ENCODE measurements at places on chromosomes 4 and X.

DNA sequence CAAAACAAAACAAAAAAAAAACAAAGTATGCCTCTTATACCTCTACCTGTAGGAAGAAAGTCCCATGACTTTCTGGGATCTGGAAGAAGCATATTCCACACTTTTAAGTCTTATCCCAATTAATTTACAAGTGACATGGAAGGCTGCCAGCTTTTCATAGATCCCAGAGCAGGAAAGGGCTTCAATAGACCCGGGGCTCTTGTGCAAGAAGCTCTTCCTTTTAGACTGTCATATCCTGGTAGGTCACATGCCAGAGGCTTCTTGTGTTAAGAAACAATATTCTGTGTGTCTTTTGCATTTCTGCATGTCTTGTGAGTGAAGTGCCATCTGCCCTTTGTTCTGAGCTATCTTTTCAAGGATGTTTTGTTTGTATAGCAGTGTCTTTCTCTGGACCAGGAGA is 84.4 kb upstream of the PHOX2B start:
- DNase-seq: no peak

DNA sequence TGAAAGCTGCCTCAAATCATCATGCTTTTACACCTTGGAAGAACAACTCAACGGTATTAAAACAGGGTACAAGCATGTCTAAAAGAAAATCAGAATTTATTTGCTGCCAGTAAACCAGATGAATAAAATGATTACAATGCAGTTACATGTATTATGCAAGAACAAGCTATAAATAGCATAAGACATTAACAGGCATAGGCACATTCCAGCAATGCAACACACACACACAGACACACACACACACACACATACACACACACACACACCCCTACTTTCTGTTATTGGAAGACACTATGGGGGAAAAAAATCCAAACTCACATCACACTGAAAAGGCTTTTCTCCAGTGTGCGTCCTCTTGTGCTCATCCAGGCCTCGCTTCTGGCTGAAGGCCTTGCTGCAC is 212.5 kb downstream of the PRDM5 start:
- DNase-seq: no peak

GRCh38 chr4:180434131-180434895 is 1808.9 kb upstream of the TENM3 start:
- peak; percentile 1 for DNase-seq

DNA sequence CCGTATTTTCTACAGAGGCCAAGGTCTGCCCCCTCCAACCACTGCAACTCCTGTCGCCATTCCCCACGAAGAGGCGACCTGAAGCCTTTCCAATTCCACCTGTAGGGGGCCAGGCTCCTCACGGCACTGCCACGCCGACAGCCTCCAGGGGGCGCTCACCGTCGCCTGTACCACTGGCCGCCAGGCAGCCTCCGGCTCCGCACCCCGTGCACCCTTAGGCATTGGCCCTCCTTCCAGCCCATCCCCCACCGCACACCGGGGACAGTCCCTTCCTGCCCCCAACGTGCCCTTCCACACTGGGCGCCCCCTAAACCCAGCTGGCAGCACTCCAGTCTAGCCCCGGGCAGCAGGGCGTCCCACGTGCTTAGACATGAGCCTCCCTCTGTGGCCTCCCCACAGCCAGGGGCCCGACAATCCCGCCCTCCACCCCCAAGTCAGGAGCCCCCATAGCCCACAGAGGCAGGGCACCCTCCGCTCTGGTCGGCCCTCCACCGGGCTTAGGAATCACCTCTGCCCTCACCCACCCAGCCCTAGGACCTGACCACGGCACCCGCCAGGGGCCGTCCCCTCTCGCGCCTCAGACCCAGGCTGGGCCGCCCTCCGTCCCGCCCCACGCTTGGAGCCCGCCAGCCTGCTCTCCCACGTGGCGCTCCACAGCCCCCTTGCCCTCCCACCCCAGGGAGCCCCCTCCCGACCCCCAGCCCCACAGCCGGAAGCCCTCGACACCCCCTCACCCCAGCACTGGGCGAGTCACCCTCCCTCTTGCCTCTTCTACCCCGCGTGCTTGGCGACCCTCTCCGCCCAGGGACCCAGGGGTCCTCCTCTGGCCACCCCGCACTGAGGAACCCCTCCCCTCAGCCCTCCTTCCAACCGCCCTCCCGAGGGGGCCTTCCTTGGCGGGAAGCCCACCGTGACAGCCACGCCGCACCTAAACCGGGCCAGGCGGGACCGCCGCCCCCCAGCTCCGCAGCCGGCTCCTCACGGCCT is 711 bp downstream of the PNMA6E start:
- DNase-seq: peak; percentile 80

- no peak for DNase-seq
Measured at GRCh38 chr4:76568262-76568661, 133.2 kb downstream of the SHROOM3 start.

GRCh38 chr4:142582340-142582739 is 263.8 kb downstream of the INPP4B start:
- no peak for DNase-seq

DNA sequence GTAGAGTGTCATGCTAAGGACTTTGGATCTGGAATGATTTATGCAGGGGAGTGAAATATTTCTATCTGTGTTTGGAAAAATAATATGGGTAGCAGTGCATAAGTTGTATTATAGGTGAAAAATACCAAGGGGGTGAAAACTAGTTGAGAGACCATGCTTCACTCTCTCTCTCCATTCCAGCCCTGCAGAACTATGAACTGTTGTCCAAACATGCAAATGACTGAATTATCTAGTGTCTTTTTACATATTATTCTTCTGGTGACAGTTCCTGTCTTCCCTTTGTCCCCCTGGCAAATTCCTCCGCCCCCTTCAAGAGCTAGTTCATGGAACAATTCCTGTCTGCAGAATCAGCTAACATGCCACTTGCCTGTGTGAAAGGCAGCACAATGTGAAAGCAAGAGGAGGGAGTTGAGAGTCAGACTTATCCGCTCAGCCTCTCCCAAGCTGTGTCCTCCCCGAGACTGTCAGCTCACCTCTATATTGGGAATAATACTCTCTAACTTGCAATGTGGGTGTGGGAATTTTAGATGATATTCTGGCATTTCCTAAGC is 2.3 kb downstream of the PF4 start:
- DNase-seq: no peak

- DNase-seq: no peak
Measured at GRCh38 chrX:148135738-148136137, 154.6 kb downstream of the FMR1NB start.

DNA sequence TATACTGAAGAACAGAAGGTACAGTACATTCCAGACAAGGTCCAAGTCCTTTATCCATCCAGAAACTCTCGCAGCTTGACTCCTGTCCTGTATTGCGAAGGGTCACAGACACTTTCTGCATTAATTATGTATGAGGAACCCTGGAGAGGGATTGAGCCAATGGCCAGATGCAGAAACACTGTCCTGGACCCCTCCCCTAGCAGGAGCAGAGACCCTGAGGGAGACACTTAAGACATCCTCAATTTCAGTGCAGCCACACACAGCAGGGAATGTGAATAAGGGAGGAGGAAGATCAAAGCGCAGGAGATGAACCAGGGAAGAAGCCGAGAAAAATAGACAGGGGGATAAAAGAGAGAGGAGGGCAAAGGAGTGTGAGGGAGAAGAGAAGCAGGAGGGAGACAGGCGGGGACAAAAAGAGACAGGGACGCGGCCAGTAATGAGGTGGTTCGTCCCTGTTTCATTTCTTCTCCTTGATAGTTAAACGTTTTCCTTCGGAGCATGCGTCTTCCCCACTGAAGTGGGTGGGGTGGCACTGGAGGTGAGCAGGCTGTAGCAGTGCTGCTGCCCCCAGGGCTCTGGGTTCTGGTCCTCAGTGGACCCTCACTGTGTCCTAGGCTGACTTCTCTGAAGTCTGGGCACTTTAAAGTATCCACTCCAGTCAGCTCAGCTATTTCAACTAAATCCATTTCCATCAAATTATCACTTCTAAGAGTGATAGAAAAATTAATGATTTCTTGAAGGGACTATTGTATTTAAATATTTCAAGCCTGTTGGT is 356.4 kb upstream of the NOCT start:
- DNase-seq: no peak

Measured in GM19239 (cell line).